AG08395 (cell line): ENCODE measurements at places on chromosomes 3 and 15.
A peak's percentile ranks its signal among the peaks of the same experiment; 100 is the strongest.

DNA sequence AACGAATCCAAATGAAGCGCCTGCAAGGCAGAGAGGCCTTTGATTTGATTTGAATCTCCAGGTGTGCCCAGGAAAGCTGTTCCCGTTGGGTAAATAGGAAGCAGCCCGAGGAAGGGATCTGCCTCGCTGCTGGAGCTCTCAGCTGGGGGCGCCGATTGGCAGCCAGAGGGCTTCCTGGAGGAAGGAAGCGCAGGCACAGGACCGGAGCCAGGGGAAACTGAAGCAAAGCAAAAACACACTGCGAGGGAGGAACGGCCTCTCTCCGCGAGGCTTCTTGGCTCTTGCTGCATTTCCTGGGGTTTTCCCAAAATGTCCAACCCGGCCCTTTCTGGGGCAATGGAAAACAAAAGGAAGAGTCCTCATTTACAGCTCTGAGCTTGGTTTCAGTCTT is 80.3 kb downstream of the TMEM266 start:
- DNase-seq, result no peak

- DNase-seq, result no peak
These were observed 93.4 kb downstream of the LRRC28 start for GRCh38 chr15:99344639-99345038.

DNA sequence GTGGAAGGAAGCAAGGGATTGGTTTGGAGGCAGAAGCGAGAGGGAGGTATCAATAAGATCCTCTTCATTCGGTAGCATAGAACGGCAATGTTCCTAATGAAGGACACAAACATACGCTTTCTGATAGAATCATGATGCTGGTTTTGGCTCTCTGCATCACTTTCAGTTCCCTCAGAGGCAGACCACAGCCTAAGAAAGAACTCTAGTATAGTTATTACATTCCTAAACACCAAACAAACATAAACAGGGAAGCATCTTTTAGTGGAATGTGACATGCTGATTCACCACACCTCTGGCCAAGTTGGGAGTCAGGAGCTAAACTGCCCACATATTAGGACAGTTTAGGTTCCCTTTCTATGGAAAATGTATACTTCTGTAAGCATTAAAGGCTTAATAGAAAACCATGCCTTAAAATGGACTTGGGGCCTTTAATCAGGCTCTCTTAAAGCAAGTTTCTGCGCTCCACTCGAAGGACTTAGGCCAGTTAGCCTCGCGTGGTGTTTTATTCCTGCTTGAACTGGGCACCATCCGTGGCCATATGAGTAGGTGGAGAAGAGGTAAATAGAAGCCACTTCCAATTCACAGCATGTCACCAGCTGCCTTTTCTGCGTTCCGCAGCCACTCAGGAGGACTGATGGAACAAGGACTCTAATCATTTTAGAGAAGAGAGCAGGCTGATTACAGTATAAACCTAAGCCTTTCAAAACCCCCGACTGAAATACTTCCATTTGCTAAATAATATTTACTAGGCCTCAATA is 53.7 kb downstream of the CD47 start:
- peak; percentile 82 for DNase-seq

DNA sequence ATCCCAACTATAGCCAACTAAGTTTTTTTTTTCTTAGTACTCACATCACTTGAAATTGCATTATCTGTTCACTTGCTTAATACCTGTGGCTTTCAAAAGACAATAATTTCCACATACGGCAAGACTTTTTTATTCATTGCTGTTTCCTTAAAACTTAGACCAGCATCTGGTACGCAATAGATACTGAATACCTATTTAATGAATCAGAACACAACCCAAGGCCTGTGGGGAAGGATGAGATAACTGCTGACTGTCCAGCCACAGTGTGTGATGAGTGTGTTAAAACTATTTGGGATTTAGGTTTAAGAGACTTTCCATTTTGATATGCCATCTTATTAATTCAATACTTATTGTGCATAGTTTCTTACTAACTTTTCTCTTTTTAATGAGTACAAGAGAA is 988.7 kb downstream of the NTRK3 start:
- peak; percentile 12 for DNase-seq

DNA sequence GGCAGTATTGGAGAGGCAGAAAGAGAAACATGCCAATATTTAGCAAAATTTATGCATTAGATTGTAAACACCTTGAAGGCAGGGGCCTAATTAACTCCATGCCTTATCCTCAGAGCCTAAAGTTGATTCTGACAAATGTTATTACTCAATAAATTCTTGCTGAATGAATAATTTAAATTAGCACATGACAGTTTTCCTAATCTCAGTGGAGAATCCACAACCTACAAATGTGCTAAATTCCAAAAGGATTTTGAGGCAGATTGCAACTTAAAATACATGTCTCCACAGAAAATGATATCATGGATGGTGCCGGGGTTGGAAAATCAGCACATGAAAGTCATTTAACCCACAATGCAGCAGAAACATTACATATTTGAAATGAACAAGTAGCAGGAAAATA is 41.1 kb upstream of the NANOGP8 start:
- DNase-seq, result no peak

- DNase-seq, result peak; percentile 93
These were observed 183.2 kb downstream of the P3H2 start for GRCh38 chr3:189937302-189938127.
